ENCODE measurements at places on chromosomes 2 and 18.
A peak's percentile ranks its signal among the peaks of the same experiment; 100 is the strongest.

DNA sequence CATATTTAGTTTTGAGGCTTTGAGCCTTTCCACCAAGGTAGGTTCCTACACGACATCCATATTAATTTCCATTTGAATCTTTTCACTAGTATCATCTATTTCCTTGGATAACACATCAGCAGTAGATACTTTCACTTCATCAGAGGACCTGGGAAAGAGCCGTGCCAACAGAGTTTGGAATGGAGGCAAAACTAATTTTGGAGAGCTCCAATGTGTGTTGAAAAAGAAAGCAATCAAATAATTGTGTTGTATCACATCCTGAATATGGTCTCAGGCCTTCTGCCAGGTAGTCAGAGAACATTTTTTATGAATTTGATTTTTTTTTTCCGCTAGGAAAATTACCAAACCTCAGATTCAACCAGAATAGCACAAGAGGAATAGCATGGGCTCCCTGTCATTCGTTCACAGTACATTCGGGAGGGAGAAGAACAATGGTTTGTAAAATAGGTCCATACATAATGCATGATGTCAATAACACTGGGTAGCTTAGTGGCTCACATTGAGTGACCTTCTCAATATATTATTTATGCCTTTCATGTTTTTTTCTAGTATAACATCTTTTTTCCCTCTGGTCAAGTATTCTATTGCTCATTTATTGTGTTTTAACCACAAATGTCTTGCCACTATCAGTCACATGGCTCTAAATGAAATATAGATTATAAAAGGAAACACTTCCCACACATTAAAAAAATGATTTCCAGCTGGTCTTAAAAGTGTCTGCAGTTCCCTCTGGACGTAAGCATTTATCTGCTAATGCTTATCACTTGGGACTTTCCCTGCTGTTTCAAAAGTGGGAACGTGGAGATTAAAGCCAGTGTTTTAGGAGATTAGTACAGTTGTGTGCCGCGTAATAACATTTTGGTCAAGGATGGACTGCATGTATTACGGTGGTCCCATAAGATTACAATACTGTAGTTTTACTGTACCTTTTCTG lies 68.6 kb upstream of the RAPH1 start:
- DNase-seq: no peak

GRCh38 chr2:112483042-112483473 lies 1.1 kb downstream of the TTL start:
- DNase-seq: no peak

DNA sequence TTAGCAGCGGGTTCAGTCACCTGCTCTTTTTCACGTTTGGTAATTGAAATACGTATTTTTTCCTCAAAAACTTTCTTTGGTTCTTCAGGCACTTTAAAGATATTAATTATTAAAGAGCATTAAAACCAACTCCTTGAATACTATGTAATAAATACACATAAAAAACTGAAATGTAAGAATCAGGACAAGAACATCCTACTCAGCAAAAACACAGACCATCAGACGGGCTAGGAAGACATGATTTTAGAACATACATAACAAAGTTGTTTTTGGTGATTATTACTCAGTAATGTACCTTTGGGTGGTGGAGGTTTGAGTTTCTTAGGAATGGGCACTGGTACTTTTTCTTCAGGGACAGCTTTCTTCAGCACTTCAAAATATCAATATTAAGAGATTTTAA lies 126.1 kb downstream of the TTN start:
- DNase-seq: no peak

- no peak for DNase-seq
Measured at GRCh38 chr2:12099374-12099773, 352.9 kb downstream of the LPIN1 start.

- DNase-seq: no peak
Measured at GRCh38 chr2:105007367-105007766, 30.5 kb upstream of the MRPS9 start.

DNA sequence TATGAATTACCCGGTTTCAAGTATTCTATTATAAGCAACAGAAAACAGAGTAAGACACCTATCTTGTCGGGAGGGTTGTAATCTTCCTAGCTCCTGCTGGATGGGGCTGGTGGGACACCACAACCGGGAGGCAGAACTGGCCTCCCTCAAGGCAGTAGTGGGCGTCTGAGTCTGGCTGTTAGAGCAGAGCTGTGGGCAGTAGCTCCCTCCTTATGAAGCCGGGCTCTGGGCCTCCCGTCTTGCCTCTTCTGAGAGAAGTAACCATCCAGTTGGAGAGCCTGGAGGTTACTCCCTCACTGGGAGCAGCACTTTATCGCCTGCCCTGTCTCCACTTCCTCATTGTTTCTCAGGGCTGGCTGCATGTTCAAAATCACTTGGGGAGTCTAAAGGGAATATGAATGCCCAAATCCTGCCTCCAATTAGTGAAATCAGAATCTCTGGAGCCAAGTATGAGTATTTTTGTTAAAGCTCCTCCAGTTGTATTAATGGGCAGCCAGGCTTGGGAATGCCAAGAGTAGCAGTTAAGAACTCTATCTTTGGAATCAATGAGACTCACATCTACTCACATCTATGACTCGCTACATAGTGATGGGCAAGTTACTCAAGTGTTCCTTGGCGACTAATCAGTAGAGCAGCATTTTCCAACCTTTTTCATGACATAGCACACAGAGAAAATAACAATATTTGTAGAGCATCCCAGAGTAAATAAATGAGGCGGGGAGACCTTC lies 27.3 kb upstream of the NRP2 start:
- DNase-seq: no peak

DNA sequence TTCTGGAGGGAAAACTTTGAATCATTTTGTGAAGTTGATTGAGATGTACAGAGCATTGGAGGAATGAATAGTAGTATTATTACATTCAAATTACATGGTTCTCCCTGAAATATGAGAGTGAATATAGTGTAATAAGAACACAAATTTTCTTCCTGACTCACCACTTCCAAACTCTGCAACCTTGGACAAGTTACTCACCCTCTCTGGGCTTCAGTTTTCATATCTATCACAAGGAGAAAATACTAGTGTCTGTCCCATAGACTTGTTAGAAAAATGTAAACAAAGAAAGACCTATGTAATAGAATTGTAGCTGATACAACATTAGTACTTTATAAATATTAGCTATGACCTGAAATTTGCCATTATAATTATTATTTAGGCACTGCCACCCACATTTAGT lies 150.8 kb downstream of the LRRTM1 start:
- DNase-seq: no peak

DNA sequence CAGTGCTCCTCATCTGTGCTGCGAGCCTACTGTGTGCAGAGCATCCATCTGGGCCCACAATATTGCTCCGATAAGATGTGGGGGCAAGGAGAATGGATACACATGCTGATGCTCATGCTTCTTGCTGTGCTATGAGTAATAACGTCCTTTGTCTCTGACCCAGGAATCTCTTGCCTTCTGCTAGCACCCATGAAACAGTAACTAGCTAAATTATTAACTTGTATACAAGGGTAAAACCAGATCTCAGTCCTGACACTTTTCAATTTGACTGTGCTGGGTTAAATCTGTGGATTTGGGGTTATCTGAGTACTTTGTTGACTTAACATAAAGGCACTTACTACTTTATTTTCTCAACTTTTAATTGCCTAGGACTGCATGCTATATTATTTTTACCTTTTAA lies 357.6 kb downstream of the SLC4A3 start:
- no peak for DNase-seq

DNA sequence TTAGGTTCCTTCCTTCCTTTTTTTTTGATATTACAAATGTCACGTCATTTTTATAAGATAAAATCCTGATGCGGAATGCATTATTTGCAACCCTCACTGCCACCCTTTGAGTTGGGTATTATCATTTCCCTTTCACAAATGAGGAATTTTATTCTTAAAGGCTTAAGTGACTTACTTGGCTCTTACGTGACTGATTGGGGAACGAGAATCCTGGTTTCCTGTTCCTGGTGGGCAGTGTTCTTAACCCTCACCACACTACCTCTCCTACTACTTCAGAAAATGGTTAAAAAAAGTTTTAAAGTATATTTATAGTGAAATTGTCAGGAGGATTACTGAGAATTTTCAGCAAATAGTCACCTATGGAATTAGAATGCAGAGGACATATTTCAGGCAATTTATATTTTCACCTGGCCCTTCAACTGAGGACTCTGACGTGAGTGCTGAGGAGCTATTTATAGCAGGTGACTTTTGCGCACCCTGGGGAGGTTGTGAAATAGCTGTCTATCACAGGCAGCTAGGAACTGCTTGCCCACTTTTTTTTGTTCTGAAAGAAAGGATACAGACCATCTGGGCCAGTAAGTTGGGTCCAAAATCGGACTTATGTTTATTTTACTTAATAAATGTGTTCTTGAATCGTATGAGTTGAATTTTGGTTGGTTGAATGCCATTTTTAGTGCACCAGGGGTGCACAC lies 18.7 kb upstream of the RASGRP3 start:
- DNase-seq: peak; percentile 70

DNA sequence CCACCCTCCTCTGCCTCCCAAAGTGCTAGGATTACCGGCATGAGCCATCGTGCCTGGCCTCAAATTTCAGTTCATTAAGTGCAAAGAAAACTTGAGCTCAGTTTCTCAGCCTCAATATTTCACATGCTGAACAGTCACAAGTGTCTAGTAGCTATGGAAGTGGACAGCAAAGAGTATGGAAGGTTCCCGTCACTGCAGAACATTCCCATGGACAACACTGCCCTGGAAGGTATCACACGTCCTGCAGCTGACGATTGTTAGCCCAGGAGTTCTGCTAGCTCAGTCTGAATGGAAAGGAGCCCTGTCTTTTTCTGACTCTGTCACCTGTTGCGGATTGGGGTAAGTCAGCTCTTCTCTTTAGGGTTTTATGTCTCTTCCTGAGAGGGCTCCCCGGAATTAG lies 86.2 kb upstream of the PTPRM start:
- DNase-seq: no peak

- no peak for DNase-seq
Measured at GRCh38 chr18:79460481-79461300, 65.0 kb downstream of the NFATC1 start.

DNA sequence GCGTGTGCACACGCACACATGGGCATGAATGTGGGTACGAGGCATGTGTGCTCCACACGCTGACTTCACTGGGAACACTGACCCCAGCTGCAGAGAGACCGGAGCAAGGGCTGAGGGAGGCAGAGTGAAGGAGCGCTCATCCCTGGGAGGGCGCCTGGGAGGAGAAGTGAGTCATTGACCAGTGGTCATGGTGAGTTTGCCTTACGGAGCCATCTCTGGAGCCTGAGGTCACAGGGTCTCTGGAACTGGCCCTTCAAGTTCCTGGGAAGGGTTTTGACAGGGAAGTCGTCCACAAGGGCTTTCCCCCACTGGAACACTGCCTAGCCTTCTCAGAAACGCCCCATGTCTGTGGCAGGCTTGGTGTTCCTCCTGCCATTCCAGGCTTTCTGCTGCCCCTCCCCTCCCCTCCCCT lies 14.3 kb upstream of the TMEM185B start:
- no peak for DNase-seq

DNA sequence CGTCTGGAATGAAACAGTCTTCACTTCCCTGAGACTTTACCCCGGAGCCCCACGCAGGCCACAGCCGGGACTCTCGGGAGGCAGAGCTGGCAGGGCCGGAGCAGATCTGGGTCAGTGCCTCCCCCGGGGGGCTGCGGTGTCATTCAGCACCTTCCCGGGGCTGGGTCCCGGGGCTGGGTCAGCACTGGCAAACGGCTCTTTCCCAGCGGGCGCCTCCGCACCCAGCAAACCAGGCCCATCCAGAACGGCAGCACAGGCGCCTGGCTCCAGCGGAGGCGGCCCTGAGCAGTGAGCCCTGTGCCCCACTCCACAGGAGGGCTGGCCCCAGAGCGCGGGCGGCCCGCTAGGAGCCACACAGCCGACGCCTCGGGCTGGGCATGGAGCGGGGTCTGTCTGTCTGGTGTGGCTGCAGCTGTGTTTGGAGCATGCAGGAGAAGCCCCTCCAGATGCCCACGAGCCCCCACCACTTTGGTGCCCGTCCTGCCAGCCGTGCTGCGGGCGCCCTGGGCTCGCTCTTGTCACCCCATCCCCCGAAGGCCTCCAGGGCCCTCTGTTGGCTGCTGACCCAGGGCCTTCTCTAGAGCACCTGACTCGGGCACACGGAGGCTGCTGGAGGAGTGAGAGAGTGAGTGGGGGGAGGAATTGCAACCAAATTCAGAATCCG lies 132.1 kb upstream of the CTDP1 start:
- DNase-seq: no peak

DNA sequence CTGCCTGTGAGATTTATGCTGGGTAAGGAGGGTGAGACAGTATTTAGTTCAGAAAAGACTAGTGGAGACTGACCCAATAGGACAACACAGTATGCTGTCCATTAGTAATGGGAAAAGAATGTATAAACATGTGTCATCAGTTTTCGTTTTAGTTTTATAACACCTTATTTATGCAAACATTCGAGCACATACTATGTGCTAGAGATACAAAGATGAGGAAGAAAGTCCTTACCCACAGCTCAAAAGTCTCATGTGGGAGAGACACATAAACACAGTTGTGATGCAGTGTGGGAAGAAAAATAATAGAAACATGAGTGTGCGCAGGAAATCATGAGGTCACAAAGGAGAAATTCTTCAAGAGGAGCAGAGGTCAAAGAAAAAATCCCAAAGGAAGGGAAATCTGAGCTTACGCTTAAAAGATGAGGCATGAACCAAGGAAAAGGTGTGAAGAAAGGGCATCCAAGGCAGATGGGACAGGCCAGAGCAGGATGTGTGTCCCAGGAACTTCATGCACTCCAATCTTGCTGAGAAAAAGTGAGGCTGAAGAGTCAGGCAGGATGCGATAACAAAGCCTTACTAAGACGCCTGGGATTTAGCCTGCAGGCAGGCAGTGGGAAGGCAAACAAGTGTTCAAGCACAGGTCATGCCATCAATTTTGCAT lies 8.1 kb downstream of the METTL21A start:
- no peak for DNase-seq

DNA sequence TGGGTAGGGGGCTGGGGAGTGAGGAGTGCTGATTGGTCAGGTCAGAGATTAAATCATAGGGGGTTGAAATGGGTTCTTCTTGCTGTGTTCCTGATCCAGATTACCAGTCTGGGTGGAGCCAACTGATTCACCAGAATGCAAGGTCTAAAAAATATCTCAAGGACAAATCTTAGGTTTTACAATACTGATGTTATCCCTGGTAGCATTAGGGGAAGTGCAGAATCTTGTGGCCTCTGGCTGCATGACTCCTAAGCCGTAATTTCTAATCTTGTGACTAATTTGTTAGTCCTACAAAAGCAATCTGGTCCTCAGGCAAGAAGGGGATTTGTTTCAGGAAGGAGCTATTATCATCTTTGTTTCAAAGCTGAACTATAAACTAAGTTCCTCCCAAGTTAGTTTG lies 289.2 kb upstream of the KYNU start:
- DNase-seq: no peak

- peak; percentile 56 for DNase-seq
Measured at GRCh38 chr2:181790716-181791649, 100.5 kb upstream of the ITPRID2 start.

GRCh38 chr2:128433911-128434550 lies 115.4 kb upstream of the HS6ST1 start:
- no peak for DNase-seq

DNA sequence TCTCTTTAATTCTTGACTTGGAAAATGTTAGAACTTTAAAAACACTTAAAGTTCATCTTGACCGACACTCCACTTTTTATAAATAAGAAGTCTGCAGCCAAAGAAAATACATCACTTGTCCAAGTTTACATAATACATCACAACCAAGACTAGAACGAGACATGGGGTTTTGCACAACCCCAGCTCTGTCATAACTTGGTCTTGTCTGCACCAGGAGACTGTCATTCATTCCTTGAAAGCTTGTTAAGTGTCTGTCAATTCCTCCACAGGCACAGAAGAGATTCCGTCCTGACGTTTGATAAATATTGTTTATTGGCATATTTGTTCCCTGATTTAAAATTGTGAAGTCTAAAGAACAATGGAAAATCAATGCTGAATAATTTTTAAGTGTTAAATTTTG lies 139.5 kb upstream of the SETBP1 start:
- no peak for DNase-seq

Measured in KBM-7 (cell line).